ENCODE measurements at places on chromosomes 2 and 18. TPM values are rescaled to one million over a fixed set of nuclear protein-coding genes. Genes with fewer than 3 reads are reported as not detected.

VAMP5 gene
- 17.2 TPM for total RNA-seq

NMUR1 gene
- total RNA-seq, result 0.14 TPM

DNA sequence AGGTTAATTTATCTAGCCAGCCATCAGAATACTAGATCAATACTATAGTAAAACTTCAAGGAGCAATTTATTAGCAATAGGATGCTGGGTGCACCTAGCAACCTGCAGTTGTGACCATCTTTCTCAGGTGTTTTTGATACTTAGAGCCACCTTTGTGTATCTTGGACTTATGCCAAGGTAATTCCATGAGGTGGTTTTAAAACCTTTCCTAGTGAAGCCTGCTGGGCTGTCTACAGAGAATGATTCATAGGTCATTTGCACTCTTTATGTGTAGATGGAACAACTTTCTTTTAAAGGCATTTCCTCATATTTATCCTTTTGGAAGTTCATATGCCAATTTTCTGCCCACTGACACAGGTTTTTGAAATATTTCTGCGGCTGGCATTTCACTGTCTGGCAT, 1030.1 kb upstream of the POU3F3 start:
- DNase-seq, result no peak

GRCh38 chr2:184402381-184402780, 195.9 kb upstream of the ZNF804A start:
- DNase-seq, result no peak

DNA sequence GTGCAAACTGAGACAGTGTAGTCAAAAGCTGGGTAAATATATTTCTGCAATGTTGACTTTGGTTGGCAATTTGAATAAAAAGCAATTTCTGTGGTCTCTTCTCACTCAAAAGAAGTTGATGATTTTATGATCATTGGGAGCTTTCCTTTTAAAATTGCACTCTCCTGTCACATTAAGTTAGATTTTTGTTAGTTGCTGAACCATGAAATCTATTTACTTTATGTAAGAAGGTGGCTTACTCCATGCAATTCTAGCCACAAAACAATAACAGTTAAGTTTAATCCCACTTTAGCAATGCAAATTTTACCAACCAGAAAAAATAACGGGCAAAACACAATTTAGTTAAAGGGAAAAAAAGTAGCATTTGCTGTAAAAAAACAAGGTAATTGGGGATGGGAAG, 48.3 kb downstream of the DLGAP1 start:
- no peak for DNase-seq

GRCh38 chr18:3346487-3346886, 84.6 kb downstream of the MYL12B start:
- DNase-seq, result no peak

DNA sequence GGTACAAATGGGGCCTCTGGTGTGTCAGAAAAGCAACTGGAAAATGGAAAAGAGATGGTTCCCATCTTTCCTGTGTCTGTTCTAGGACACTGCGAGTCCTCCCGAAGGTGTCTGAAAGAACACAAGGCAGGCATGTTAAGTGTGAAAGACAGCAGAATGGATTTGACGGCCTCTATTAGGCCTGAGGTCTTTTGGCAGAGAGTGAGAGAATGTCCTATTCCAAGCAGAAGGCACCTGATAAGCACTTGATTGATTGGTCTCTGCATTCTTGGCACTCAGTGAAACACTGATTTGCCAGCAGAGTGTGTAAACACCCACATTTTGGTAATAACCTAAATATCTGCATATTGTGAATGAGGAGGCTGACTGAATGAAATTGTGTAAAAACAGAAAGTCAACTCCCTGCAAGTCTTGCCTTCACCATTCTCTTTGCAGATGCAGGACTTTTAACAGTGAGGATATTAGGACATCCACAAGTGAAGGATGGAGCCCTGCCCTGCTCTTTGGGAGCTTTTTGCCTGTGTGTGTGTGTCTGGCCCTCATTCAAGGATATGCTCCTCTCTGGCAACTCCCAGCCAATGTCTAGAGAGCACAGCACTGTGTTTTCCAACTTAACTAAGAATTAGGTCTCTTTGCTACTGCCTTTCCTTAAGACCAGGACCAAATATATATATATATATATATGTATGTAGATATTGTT, 698.3 kb downstream of the NRXN1 start:
- DNase-seq, result no peak

DNA sequence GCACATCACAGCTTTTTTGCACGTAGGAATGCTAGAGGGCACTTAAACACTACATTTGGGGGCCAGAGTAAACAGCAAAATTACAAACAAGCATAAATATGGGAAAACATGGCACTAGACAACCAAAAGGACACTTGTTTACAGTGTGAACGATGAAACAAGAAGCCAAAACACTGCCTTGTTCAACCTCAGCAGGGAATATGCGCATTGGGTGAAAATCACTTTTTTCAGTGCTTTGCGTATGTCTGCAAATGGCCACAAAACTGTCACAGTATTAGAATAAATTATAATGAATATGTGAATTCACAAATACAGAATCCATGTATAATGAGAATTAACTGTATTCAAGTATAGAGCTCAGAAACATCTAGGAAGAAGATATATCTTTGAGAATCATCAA, 1064.0 kb upstream of the GYPC start:
- no peak for DNase-seq

DNA sequence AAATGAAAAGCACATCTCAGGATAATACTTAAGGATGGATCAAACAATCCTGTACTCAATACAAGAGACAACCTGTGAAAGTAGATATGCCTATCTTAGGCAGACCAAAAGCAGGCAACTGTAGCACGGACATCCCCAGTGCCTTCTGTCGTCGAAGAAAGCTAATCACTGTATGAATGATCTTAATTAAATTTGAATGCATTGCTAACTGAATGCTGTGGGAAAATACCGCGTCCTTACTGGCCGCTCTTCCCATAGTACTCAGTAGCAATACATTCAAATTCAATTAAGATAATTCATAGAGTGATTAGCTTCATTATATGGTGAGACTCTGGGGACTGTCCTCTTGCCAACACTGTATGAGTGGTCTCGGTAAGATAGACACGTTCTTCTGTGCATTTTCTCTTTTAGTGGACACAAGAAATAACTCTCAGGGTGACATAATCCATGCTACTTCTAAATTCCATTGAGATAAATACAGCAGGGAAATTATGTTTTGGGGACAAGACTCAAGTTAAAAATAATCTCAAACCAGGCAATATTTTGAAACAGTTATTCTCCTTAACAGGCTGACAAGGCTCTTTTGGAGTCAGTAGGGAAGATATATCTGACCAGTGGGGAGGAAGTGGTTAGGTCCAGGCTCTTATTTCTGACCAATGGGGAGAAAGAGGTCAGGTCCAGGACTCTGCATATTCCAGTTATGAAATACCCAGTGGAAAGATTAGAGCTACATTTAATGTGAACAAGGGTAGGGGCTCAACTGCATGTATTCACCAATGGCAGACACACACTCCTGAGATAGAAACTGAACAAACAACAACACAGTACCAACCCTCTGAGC, 97.3 kb downstream of the DOCK10 start:
- DNase-seq, result no peak

DNA sequence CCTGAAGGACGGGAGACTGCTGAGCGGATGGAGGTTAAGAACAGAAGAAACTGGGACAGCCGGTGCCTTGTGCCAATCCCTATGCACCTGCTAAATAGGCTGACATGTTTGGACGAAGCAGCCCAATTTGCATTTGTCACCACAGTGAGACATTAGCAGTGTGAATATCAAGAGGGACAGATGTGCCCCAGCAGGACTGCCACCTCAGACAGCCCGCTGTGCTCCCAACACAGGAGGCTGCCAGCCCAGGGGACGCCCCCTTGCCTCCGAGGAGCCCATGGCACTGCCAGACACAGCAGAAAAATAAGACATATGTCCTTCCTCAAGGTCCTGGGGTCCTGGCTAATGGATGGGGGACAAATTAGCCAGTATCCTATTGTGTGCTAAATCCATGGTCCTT, 306.7 kb upstream of the POU3F3 start:
- DNase-seq, result no peak
